ENCODE measurements at places on chromosomes 12 and 14.

GRCh38 chr14:76920331-76921087 lies 94.3 kb downstream of the LRRC74A start:
- no peak for DNase-seq

GRCh38 chr14:38710881-38711280 lies 392.2 kb downstream of the SEC23A start:
- DNase-seq = no peak

GRCh38 chr12:86331457-86331856 lies 75.3 kb upstream of the MGAT4C start:
- DNase-seq = no peak

DNA sequence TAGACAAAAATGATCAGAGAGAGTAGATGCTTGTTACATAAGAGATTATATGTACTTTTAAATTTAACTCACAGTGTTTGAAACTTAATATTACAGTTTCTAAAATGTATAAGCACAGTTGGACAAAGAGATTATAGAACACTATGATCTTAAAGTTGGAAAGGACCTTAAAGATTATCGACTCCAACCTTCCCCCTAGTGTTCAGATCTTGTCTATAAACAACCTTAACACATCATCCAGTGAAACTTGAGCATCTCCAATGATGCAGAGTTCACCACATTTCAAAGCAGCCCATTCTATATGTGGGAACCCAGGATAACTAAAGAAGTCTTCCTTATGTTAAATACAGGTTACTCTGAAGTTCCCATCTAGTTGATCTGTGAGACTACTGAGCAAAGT lies 480.8 kb downstream of the RMST start:
- DNase-seq = no peak

GRCh38 chr14:106174206-106174605 lies 647.8 kb downstream of the TMEM121 start:
- no peak for DNase-seq

DNA sequence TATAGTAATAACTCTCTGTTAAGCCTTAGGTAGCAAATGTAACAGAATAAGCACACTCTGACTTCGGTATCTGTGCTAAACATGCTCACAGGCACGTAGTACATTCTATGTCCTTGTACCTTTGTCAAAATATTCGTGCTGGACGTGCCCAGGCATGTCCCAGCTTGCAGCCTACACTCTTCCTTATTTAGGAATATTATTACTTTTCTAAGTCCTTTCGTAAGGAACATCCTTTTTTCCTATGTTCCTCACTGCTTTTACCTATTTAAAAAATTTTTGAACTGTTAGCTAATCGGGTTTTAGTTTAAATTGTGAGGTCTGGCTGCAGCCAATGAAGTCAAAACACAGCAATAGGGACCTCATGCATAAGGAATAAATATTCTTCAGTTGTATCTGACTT lies 24.1 kb upstream of the UBC start:
- DNase-seq = no peak

- no peak for DNase-seq
Measured at GRCh38 chr12:104579718-104580495, 123.2 kb downstream of the CHST11 start.

GRCh38 chr12:496736-497135 lies 37.0 kb downstream of the B4GALNT3 start:
- DNase-seq = no peak

DNA sequence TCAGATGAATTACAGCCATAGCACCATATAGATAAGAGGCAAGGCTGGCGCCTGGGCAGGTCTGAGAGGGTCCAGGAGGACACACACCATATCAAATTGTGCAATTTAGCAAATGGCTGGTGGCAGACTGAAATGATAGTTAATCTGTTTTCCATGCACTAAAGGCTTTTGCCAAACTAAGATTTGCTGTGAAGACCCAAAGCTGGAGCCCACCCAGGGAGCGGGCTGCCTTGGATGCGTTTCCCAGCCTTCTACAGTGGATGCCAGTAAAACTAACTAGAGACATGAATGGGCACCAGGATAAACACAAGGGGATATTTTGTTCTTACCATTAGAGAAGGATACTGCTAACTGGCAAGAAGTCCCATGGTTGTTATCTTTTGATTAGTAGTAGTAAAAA lies 475.1 kb downstream of the DPF3 start:
- no peak for DNase-seq

- no peak for DNase-seq
Measured at GRCh38 chr14:103503296-103503695, 19.3 kb downstream of the CKB start.

DNA sequence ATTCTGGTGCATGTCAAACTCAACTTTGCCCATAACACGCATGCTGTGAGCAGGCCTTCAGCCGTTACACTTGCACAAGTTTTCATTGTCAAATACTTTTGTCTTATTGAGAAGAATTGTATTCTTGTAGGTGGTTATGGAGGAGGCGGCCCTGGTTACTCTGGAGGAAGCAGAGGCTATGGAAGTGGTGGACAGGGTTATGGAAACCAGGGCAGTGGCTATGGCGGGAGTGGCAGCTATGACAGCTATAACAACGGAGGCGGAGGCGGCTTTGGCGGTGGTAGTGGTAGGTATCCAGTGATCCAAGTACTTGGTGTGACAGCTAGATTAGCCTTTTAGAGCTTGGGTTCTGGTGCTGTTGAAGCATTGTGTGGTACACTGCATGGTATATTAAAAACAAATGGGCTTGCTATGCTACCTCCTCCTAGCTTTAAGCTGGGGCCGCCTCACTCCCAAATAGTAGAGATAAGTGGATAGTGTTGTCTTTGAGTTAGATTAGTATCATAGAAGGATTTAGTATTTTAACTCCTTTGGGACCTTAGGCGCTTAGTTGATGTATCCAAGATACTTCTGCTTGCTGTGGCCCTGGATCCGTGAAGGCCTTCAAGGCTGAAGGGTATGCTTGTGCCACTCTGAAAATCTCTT lies 2.5 kb downstream of the HNRNPA1 start:
- DNase-seq = no peak

- DNase-seq = no peak
Measured at GRCh38 chr14:63671987-63672386, 30.3 kb upstream of the WDR89 start.

DNA sequence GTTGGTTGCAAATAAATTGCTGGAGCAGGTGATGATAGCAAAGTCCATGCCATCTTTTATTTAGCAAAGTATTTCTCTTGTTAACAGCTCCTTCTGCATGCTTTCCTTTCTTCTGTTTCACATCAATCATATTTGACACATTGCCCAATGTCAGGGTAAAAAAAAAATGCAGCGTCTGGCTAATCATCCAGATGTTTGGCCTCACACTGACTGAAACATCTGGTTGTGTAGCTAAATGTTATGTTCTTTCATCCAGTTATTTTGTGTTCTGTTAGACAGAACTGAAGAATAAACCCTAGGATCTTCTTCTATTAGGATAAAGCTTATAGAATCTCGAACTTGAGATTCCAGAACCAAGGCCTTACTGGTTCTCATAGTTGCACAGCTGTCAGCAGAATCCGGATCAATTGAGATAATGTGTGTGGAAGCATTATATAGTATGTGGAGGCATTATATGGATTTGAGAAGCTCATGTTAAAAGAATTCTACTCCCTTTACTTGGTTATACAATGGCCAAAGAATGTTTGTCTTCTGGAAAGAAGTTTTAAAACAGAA lies 859.2 kb downstream of the DIO2 start:
- DNase-seq = no peak

DNA sequence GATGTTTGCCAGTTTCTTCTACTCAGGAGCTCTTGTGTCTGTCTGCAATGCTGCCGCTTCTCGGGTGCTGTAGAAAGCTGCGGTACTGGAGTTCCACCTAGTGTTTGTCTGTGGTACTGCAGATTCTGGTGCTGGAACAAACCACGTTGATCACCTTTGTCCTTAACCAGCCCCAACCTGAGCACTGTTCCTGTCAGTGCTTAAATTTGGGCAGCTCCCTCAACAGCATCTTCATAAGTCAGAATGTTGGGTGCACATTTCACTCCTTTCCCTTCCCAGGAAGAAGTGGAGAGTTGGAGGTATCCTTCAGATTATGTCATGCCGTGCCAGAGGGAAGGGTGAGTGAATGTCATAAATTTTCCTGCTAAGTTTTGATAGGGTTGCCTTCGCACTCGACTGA lies 48.7 kb upstream of the LALBA start:
- no peak for DNase-seq

DNA sequence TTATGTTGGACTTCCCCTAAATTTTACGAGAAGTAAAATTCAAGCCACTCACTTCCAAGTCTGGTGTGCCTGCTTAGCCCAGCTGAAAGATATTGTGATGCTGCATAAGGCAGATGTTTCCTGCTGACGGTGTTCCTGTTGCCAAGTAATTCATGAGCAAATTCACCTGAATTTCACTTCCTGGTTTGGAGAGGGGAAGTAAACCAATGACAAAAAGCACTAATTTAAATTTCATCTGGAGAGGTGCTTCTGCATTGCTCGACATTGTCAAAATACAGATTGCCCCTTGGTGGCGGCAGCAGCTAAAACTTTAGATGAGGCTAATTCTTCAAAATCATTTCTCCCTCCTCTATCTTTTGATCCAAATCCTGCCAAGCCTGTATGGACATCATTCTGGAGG lies 281.1 kb downstream of the AACS start:
- DNase-seq = no peak

- DNase-seq = no peak
Measured at GRCh38 chr14:95889236-95889979, 12.8 kb downstream of the TUNAR start.

- no peak for DNase-seq
Measured at GRCh38 chr14:76385435-76385834, 9.5 kb downstream of the ESRRB start.

DNA sequence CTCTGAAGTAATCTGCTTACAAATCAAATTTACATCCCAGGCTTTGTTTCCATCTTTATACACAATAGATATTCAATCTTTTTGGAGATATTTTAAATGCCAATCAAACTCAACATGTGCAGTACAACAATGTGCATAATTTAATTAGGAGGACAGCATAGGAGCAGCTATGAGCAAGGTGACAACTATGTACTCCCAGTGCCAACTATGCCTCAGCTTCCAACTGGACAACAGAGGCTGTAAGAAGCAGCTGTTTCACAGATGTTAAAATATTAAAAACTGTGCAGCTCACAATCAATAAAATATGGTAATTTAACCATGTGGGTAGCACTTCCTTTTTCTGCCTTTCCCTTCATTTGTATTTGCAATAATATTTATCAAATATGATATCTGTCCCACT lies 99.9 kb downstream of the ST8SIA1 start:
- no peak for DNase-seq

DNA sequence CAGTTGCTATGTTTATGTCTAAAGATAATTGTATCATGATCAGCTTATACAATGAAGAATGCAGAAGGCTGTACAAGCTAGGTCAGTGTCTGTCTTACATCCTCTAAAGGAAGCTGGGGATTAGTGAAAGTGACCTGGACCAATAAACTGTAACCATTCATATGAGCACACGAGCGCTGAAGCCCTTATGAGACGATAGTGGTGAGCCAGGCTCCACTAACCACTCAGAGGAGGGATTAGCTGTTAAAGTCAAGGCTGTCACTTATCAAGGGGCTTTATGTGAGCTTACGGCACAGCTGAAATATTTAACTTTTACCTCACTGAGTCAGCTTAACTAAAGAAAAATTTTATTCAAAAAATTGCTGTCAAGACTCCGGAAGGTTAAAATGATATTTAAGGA lies 30.3 kb downstream of the NDUFA12 start:
- DNase-seq = no peak

- DNase-seq = no peak
Measured at GRCh38 chr14:68580096-68580645, 212.7 kb downstream of the ZFP36L1 start.

- DNase-seq = peak; percentile 5
Measured at GRCh38 chr12:1594261-1595025, at the start of gene FBXL14. Gene FBXL14, minus strand, starts transcription at chr12:1594581. Its CDS starts 515 bp downstream, at chr12:1594066.

DNA sequence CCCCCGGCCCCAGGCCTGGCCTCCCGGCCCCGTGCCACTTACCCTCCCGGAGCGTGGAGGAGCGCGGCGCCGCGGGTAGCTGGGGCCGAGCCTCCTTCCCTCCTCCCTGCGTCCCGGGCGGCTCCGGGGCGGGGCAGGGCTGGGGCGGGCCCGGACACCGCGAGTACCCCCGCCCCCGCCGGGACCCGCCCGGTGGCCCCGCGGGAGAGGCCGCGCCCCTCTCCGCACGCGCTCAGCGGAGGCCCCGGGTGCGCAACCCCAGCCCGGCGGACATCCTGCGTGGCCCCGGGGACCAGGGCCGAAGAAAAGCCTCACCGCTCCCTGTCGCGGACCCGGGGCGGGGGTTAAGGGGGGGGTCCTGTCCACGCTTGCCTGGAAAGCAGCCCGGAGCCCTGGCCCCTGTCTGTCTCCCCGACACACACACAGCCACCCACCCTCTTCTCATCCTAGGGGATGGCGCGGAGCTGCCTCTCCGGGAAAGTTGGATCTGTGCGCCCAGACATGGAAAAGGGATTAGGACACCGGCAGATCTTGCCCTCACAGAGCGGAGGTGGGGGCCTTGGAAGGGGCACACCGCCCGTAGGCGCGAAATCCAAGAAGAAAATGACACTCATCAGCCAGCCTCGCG lies at the start of gene SYNE3:
Gene SYNE3 (minus strand): TSS at position 97 of the 628 bp plus-strand sequence. CDS start 40,829 bp downstream, outside the sequence.
- no peak for DNase-seq

- no peak for DNase-seq
Measured at GRCh38 chr12:131038961-131039950, 85.5 kb downstream of the ADGRD1 start.

- DNase-seq = no peak
Measured at GRCh38 chr14:32572867-32573150, 243.7 kb downstream of the AKAP6 start.

DNA sequence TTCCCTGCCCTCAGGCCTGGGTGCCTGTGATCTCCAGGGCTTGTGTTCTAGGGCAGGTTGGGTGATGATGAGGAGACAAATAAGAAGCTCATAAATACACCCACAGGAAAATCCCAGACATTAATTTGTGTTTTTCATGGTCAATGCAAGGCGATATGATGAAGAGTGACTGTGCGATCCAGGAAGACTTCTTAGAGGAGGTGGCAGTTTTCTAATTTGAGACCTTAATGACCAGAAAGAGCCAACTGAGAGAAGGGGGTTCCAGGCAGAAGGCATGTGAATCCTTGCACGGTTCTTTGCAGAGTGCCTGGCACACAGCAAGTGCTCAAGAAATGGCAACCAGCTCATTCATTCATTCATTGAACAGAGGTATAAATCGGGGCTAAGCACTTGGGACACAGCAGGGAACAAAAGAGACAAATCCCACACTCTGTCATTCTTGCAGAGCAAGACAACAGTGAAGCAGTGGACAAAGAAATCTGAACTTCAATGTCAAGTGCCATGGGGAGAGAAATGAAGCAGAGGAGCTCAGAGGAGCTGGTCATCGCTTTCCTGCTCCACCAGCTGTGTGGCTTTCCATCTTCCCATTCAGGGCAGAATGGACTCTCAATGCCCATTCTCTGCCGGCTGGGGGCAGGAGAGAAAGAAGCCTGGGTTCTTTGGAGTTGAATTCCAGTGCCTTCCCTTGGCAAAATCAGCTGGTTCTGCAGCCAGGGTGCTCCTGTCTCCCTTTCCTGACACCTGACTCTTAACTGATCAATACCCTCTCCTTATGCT lies 128.3 kb downstream of the AACS start:
- DNase-seq = no peak

DNA sequence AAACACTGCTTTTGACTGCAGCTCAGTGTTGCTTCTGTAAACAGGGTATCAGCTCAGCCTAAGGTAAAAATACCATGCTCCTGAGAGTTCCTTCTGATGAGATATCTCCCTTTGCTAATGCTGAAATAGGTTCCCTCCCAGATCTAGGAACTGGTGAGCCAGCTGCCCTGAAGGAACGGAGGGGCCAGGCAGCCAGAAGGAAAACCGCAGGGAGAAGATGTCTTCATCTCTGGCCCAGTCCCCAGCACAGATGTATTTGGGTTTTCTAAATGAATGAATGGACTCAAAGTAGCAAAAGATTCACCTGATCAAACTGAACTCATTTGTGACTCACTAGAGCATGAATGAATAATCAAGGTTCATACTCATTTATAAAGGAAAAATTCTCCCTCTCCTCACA lies 247.8 kb downstream of the MSRB3 start:
- DNase-seq = no peak
